ENCODE measurements at places on chromosomes 3 and 15.
A peak's percentile ranks its signal among the peaks of the same experiment; 100 is the strongest.

GRCh38 chr15:94375997-94376396, 144.6 kb downstream of the MCTP2 start:
- DNase-seq, result no peak

- DNase-seq, result no peak
Measured at GRCh38 chr15:99090011-99090699, 14.7 kb upstream of the SYNM start.

DNA sequence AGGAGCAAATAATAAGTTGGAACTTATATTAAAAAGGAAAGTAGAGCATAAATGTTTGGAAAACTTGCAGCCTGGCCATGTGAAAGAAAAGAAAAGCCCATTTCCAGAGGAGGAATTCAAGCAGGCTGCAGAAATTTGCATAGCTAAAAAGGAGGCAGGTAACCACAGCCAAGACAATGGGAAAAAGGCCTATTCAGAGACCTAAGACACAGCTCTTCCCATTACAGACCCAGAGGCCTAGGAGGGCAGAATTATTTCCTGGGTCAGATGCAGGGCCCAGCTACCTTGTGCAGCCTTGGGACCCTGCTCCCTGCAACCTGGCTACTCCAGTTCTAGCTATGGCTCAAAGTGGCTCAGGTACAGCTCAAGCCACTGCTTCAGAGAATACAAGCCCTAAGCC, 234.6 kb upstream of the BCHE start:
- no peak for DNase-seq

DNA sequence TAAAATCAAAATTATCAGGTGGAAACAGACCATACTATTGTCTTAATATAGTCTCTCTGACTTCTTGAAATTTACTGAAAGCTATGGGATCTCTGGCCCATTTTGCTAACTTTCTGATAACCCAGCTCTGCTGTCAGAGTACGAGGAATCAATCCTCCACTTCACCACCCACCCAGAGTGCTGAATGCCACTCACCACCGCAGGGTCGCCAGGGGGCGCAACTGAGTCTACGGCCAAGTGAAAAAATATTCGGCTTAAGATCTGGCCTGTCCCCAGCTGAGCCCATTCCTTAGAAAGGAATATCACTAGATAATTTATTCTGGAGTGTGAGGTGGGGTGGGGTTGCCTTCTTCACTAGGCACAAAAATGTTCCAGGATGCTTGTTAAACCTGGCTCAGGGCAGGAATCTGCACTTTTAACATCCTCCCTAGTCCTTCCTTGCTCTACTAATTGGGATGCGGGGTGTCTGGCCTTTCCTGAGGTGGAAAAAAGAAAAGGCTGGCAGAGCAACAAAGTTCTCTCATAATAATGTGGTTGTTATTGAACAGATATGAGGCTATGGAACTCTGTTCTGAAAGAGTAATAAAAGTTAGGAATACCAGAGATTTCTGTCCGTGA, 520.6 kb downstream of the MFSD1 start:
- peak; percentile 40 for DNase-seq

- no peak for DNase-seq
Measured at GRCh38 chr15:42914728-42915497, 5.7 kb downstream of the TTBK2 start.

DNA sequence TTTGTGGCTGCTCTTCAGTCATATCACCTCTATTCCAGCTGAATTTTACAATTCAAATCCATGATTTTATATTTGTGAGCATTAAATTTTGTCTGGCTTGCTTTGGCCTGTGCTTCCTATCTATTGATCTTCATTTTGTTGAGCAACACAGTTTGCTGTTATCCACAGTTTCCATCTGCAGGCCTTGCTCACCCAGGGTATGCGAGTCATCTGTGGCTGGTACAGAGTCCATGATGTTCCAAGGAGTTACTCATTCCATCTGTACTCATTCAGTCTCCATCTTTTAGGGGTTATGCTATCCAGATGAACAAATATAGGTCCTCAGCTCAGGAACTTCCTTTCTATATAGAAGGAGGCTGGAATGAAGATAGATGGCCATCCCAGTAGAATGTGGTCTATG, 70.1 kb upstream of the CCK start:
- DNase-seq, result no peak

GRCh38 chr3:138060792-138061191, 50.8 kb downstream of the CLDN18 start:
- DNase-seq, result no peak

DNA sequence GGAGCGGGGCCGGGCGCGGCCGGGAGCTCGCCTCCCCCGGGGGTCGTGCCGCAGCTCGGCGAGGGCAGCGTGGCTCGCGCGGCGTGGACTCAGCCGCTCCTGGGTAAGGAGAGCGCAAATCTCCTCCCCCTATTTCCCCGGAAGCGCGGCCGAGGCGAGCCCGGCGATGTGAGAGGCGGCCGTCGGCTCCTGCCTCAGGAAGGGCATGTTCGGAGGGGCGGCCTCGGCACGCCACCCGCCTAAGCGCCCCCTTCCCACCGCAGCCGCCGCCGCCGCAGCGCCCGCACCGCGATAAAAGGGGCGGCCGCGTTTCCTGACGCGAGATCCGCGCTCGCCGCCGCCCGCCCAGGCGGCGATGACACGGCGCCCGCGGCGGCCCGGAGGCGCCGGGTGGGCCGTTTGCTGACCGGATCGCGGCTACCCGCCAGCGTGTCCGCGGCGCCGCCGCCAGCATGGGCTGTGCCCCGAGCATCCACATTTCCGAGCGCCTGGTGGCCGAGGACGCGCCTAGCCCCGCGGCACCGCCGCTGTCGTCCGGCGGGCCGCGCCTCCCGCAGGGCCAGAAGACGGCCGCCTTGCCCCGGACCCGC, at the start of gene PDE8A:
PDE8A (plus strand) TSS at position 146 of the 590 bp plus-strand sequence; CDS start at position 453, 307 bp downstream.
- peak; percentile 9 for DNase-seq

DNA sequence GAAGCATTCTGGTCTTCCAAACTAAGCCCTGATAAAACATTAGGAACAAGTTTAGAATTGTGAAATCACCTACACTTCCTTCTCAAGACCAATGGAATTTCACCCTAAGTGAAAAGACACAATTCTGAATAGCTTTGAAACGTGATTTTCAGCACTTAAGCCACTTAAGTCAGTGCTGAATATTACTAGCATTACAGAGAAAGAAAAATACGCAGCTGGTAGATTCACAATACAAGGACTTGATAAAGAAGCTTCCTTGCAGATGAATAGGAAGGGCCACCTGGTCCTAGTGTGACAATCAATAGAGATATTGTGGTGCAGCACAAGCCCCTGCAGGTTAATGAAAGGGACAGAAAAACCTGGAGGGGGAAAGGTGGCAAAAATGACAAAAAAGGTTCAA, 353.1 kb upstream of the ALCAM start:
- no peak for DNase-seq

DNA sequence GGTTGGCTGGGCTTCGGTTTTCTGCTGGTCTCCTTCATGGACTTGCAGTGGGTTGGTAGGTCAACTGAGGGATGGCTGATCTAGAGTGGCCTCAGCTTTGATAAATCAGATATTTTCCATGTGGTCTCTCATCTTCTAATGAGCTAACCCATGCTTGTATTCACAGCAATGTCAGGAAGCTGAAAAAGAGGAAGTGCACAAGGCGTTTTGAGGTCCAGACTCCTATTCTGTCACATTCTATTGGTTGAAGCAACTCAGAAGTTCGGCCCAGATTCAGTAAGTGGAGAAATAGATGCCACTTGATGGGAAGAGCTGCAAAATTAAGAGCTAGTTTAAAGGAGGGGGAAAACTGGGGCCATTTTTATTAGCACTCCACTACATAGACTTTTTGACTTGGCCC, 361.2 kb downstream of the DIPK2A start:
- DNase-seq, result no peak

- DNase-seq, result no peak
Measured at GRCh38 chr3:26247712-26248111, 374.9 kb upstream of the LRRC3B start.

DNA sequence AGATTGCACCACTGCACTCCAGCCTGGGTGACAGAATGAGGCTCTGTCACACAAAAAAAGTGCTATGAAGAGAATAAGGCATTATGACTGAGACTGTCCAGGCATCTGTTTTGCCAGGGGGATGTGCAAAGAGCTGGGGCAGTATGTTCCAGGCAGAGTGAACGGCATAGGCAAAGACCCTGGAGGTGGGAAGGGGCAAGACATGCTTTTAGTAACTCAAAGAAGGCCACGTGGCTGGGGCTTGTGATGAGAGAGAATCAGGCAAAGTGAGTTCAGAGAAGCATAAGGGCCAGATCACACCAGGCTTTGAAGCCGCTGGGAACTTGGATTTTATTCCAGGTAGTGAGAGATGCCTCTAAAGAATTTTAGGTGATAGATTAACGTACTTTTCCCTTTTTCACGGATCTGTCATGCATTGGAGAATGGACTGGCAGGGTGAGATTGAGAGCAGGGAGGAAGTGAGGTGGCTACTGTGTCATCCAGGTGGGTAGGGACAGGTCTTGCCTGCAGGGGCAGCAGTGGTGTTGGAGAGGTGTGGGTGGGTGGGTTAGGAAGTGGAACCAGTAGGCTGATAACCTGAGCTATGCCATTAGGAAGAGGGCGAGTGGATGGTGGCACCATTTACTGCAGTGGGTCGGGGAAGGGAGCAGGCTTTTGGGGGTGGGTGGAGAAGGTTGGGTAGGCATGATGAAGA, 31.7 kb downstream of the ATP2B2 start:
- no peak for DNase-seq

DNA sequence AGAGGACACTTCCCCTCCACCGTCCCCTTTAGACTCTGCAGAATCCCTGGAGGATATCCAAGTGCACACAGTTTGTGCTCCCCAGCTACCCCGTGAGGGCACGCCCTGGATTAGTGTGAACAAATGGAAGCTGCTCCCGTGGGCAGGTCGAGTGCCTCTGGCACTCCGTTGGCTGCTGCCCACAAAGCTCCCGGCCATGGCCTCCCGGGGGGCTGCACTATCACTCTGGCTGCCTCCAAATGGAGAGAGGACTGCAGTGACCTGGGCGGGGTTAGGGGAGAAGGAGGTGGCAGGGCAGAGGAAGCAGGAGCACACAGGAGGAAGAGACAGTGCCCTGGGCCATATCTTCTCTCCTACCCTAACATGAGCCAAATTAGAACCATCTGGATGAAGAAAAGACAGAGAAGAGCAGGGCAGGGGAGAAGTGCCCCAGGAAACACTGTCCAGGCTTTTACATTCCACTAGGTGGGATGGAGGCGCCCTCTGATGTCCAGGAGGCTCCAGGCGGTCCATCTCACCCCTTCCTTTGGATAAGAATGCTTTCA, 29.4 kb upstream of the ACAD9 start:
- peak; percentile 21 for DNase-seq

GRCh38 chr3:45670991-45671390, 18.2 kb upstream of the SACM1L start:
- DNase-seq, result no peak

- peak; percentile 43 for DNase-seq
Measured at GRCh38 chr3:39707314-39707909, 102.0 kb upstream of the MYRIP start.

DNA sequence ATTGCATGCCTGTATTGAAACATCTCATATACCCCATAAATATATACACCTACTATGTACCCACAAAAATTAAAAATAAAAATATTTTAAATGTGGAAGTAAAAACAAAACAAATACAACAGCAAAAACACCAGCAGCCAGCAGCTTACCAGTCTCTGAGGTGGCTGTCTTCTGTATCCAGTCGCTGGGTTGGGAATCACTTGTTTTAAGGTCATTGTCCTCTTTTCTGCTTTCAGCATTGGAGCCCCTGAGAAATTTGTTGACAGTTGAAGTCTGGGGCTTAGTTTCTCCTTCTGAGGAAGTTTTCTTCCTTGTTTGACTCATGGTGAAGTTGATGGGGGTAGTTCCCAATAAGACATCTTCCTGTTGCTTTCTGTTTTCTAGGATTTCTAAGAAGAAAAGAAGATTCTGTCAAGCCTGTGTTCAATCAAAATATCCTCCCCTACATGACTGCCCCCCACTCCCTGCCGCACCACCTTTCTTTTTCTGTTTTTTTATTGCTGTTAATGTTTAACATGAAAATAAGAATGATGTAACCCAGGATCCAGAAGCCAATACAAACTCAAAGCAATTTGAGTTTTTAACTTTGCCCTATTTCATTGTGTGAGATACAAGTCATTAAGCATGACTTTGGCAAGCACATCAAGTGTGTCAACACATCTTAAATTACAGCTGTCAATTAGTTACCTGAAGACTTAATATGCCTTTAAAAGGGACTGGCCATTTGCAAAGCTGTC, at the start of gene LRRC31:
LRRC31 (minus strand) TSS at position 452 of the 737 bp plus-strand sequence; CDS start at position 324, 128 bp downstream.
- DNase-seq, result no peak

- peak; percentile 29 for DNase-seq
Measured at GRCh38 chr3:16849795-16850194, 35.0 kb upstream of the PLCL2 start.

- DNase-seq, result no peak
Measured at GRCh38 chr3:45596290-45596791, 1.8 kb downstream of the LIMD1 start.

DNA sequence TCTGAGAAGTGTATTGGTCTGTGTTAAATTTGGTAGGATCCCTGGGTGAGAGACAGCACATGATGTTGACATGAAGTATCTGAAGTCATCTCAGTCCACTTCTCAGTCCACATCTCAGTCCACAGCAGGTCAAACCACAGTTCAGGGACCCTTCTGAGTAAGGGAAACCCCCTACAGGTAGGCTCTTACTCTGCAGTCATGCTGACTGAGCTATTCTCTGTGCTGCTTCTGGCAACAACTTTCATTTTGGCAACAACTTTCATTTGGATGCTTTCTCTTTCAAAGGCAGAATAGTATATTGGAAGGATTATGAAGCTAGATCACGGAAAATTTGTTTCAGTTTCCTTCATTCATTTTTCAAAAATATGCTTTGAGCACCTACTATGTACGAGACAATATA, 178.2 kb upstream of the GOLIM4 start:
- no peak for DNase-seq

DNA sequence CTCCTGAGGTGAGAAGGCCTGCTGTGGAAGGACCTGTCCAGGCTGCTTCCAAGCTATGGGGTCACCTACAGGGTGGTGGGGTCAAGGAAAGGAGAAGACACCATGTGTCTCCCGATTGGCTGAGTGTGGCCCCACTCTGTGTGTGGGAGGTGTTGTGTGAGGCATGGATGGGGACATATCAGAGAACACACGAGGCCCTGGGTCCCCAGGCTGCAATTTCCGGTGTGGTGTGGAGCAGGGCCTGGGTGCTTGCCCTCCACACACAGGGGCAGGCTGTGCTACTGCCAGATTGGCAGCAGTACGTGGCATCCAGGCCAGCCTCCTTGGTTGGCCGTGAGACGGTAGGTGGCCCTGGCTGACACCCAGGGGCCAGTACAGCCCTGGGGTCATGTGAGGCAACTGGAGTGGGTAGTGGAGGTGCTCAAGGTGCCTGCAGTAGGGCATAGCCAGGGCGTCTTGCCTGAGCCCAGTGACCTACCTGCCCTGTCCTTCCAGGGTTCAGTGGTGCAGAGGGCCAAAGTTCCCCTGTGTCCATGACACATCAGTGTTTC, 233.8 kb downstream of the SNRPN start:
- no peak for DNase-seq
